Activated CD8-positive, alpha-beta memory T cell treated with anti-CD3 and anti-CD28 coated beads for 4 hours (primary cell): ENCODE measurements at places on chromosomes 1 and 21.
A peak's percentile ranks its signal among the peaks of the same experiment; 100 is the strongest.

DNA sequence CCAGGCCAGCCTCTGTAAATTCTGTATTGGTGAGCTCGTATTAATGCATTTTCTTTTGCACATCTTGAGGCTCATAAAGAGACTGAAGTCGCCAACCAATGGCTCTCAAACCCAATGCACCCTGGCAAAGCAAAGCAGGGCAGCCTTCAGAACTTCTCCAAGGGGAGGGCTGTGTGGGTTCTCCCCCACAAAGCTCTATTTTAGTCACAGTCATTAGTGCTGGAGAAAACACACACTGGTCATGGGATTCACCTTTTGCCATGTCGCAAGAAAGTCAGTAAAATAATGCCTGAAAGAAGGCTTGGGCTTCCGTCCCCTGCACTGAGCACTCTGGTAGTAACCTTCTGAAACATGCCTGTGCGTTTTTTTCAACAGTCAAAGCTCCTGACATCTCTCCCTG lies 26.3 kb upstream of the ATF3 start:
- no peak for DNase-seq

- DNase-seq, result no peak
These were observed 51.2 kb upstream of the ADAM30 start for GRCh38 chr1:119947468-119947867.

GRCh38 chr1:85387781-85388180 lies 77.2 kb downstream of the DDAH1 start:
- DNase-seq, result no peak

DNA sequence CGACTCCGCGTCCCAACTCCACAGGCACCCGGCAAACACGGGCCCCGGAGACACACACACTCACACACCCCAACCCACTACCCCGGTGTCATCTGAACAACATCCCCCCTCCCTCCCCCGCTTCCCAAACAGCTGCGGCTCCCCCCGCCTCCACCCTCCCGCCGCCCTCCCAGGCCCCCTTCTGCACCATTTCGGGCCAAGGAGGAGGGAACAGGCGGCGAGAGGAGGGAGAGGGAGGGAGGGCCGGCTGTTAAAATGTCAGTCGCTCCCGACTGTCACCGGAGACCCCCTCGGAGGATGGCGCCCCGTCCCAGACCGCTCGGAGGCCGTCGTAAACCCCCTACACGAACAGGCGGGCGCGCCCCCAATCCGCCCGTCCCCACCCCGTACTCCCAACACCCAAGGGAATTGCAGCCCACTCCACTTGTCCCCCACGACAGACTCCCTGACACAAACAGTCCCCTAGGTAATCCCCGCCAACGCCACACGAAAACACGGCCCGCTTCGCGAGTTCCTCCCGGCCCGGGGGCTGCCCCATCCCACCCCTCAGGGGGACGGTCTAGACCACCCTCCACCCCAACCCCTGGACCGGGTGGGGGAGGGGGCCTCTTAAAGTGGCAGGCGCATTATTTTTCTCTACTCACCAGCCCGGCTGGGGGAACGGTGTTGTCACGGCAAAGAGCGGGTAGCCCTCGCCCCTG lies 583 bp downstream of the MEF2D start:
- DNase-seq, result no peak

- DNase-seq, result no peak
These were observed 8.0 kb upstream of the DNM3 start for GRCh38 chr1:171833091-171833825.

GRCh38 chr21:43374228-43374885 lies 52.6 kb downstream of the SIK1 start:
- DNase-seq, result no peak

DNA sequence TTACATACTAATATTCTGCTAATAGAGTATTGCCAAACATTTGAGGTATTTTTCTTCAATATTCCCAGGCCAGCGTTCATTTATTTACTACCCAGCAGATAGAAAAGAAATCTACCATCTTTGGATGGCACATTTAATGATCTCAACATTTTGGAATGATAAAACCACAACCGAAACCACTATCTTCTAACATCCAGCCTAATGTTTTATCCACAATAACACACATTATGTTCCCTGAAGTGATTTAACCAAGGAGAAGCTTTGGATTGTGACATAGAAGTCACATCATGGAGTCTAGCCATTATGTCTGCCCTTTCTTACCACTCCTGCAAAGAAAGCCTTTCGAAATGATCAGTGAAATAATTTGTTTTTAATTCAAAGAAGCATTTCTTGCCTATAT lies 497.1 kb upstream of the PLXNA2 start:
- DNase-seq, result no peak

DNA sequence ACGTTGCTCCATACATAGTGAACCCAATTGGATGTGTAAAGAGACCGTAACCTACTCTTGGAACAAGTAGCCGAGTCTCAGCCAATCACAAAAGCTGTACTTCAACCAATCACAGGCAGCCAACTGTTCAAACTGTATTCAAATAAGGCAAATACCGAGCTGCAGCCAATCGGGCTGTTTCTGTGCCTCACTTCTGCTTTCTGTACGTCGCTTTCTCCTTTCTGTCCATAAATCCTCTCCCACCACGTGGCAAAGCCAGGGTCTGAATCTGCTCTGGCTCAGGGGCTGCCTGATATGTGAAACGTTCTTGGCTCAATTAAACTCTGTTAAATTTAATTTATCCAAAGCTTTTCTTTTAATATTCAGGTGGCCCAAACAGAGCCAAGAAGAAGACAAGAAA lies 210.3 kb downstream of the URB2 start:
- no peak for DNase-seq

DNA sequence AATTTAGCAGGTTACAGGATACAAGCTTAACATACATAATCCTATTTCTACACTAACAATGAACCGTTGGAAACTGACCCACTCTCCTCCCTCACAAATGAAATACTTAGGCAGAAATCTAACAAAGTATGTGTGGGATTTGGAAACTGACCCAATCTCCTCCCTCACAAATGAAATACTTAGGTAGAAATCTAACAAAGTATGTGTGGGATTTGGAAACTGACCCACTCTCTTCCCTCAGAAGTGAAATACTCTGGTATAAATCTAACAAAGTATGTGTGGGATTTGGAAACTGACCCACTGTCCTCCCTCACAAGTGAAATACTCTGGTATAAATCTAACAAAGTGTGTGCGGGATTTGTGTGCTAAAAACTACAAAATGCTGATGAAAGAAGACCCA lies 60.3 kb downstream of the TRAF5 start:
- DNase-seq, result no peak

- DNase-seq, result peak; percentile 17
These were observed 18.2 kb upstream of the FCGR2A start for GRCh38 chr1:161486806-161487741.

- no peak for DNase-seq
These were observed 198.5 kb downstream of the PLA2G4A start for GRCh38 chr1:187027253-187027652.

DNA sequence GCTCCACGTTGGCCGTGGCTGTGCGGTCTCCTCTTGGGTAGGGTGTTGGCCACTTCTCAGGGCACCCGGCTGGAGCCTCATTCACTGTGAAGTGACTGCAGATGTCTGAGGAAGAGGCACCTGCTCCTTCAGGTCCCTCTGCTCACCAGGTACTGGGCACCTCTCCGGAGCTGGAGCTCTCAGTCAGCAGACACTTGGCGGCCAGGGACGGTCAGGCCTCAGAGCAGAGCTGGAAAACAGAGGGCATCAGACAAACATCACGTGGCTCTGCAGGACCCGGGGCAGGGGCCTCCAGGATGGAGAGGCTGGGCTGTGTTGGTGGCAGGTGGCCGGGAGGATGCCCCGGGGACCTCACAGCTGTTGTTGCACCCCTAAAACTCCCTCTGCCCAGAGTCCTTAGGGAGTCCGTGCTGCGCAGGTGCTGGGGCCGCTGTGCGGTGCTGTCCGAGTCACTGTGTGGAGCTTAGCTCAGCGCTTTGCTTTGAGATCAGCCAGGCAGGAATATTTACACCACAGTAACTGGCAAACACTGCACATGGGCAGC lies 59.7 kb downstream of the SLX9 start:
- no peak for DNase-seq

DNA sequence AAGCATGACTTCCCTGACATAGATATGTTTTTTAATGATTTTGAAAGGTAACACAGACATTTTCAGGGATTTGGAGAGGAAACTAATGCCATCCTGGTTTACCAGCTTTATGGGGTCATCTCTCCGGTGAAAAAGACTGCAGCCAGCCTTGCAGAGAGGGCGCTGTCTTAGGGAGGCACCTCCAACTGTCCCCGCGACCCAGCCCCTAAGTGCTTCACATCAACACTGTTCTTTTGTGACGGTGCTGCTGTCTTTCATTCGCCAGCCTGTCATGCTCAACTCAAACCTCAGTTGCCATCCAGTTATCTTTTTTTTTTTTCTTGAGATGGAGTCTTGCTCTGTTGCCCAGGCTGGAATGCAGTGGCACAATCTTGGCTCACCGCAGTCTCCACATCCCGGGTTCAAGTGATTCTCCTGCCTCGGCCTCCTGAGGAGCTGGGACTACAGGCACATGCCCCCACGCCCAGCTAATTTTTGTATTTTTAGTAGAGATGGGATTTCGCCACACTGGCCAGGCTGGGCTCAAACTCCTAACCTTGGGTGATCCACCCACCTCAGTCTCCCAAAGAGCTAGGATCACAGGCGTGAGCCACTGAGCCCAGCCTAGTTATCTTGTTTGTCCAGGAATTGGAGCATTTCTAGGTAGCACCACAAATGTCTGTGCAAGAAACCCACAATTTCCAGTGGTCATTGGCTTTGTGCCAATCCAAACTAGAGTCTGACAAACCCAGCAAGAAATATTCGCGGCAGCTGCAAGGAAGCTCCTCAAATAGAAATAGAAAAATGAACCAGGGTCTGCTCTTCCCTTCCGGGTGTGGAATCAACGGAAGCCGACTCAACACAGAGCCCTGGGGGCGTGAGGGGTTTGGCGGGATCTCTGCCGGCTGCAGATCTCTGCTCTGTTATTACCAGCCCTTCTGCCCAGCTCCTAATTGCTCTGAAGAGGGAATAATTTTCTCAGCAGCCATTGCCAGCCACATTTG lies 24.2 kb downstream of the PDE9A start:
- DNase-seq, result no peak

GRCh38 chr1:159821171-159821867 lies 5.4 kb upstream of the SLAMF8 start:
- DNase-seq, result no peak

DNA sequence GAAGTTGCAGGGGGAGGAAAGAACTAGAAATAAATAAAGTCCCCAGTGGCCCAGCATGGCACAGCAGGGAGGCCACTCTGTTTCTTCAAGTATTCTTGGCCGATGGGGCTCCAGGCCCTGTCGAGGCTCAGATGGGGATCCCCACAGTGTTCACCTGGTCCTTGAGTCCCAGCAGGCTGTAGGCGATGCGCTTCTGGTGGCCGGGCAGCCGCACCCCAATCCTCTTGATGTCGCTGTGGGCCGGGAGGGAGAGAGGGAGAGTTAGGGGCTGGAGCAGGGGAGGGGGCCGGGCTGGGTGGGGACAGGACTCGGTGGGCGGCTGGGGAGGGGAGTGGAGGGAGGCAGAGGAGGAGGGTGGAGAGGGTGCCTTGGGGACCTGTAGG lies 30.8 kb downstream of the EPHA2 start:
- no peak for DNase-seq

DNA sequence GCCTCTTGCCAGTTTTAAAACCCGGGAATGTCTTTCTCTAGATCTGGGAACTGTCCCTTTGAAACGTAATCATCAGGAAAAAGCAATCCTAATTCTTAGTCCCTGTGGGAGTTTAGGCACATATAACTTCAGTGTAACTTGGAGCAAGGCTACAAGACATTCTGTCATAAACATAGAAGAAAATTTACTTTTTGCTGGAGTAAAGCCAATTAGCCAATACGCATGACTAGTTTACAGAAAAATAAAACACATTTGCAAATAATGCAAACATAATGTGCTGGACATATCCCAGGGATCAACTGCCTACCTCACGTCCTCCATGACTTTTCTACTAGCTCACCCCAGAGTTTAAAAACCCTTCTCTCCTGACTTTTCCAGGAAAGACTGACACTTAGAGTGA lies 970.6 kb downstream of the MRPL39 start:
- DNase-seq, result no peak

GRCh38 chr21:45122432-45123132 lies 48.2 kb downstream of the ADARB1 start:
- no peak for DNase-seq

- DNase-seq, result no peak
These were observed 3.6 kb upstream of the DHRS3 start for GRCh38 chr1:12621346-12622335.
